Right atrium auricular region (tissue), 2 donors: ENCODE measurements at places on chromosomes 2 and 18. TPM values are rescaled to one million over a fixed set of nuclear protein-coding genes. Genes with fewer than 3 reads are reported as not detected.

Gene IFT172
- 18.2 TPM for total RNA-seq

DNA sequence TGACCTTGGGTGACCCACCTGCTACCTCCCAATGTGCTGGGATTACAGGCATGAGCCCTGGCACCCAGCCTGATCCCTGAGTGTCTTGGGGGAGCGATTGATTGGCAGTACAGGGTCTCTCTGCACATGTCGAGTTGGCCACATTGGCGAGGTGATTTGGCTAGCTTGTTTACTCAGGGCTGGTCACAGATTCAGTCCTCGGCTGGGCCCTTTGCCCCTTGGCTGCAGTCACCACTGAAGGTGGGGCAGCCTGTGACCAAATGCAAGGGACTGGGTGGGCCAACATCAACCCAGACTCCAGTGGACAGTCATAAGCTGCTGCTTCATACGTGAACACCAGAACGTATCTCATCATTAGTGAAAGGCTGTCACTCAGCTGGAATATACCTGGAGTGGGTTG, 114.9 kb downstream of the ZNF532 start:
- no peak overlapping the region for H3K4me3 ChIP-seq
- H3K27me3 ChIP-seq, result no peaks in the 10 kb centered on the region
- H3K36me3 ChIP-seq, result peaks cover 42% of the 10 kb centered on the region
- H3K4me1 ChIP-seq, result peaks cover 12% of the 10 kb centered on the region
- DNase-seq, result no peak
- H3K27ac ChIP-seq, result no peak overlapping the region

- H3K4me3 ChIP-seq, result no peak overlapping the region
- peaks cover 21% of the 10 kb centered on the region for H3K4me1 ChIP-seq
- H3K36me3 ChIP-seq, result no peaks in the 10 kb centered on the region
- H3K27ac ChIP-seq, result no peak overlapping the region
Observed at GRCh38 chr2:100202567-100202966, 60.2 kb upstream of the AFF3 start.

Gene DSC3
- total RNA-seq, result 3.1 TPM

GRCh38 chr2:226378753-226379705, 420.6 kb downstream of the IRS1 start:
- no peaks in the 10 kb centered on the region for H3K27me3 ChIP-seq
- H3K4me1 ChIP-seq, result no peaks in the 10 kb centered on the region
- H3K4me3 ChIP-seq, result no peak overlapping the region
- H3K27ac ChIP-seq, result no peak overlapping the region
- no peaks in the 10 kb centered on the region for H3K36me3 ChIP-seq

DNA sequence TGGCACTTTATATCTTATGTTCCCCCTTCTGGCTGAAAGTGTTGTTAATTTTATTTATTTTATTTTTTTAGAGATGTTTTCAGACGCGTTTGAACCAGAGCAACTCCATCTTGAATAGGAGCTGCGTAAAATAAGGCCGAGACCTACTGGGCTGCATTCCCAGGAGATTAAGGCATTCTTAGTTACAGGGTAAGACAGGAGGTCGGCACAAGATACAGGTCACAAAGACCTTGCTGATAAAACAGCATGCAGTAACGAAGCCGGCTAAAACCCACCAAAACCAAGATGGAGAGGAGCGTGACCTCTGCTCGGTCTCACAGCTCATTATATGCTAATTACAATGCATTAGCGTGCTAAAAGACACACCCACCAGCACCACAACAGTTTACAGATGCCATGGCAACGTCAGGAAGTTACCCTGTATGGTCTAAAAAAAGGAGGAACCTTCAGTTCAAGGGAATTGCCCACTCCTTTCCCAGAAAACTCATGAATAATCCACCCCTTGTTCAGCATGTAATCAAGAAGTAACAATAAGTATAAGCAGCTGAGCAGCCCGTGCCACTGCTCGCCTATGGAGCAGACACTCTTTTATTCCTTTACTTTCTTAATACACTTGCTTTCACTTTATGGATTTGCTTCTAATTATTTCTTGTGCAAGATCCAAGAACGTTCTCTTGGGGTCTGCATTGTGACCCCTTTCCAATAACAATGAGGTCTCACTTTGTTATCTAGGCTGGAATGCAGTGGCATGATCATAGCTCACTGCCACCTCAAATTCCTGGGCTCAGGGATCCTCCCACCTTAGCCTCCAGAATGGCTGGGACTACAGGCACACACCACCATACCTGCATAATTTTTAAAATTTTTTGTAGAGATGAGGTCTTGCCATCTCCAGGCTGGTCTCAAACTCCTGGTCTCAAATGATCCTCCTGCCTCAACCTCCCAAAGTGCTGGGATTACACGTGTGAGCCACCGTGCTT, 55.9 kb downstream of the CACNB4 start:
- no peak overlapping the region for H3K27ac ChIP-seq
- H3K27me3 ChIP-seq, result no peaks in the 10 kb centered on the region
- no peaks in the 10 kb centered on the region for H3K36me3 ChIP-seq
- H3K4me3 ChIP-seq, result no peak overlapping the region
- peaks cover 14% of the 10 kb centered on the region for H3K4me1 ChIP-seq

Gene CASP10
- 6.8 TPM for total RNA-seq

- no peaks in the 10 kb centered on the region for H3K27me3 ChIP-seq
- DNase-seq, result no peak
- no peak overlapping the region for H3K4me3 ChIP-seq
- no peaks in the 10 kb centered on the region for H3K36me3 ChIP-seq
- no peaks in the 10 kb centered on the region for H3K4me1 ChIP-seq
- no peak overlapping the region for H3K27ac ChIP-seq
Observed at GRCh38 chr2:106201661-106202060, 7.6 kb upstream of the UXS1 start.

Gene C2orf76
- total RNA-seq, result 8.1 TPM

- H3K27ac ChIP-seq, result no peak overlapping the region
- H3K27me3 ChIP-seq, result no peaks in the 10 kb centered on the region
- no peaks in the 10 kb centered on the region for H3K36me3 ChIP-seq
- no peaks in the 10 kb centered on the region for H3K4me1 ChIP-seq
Observed at GRCh38 chr2:46674488-46674887, 195.1 kb downstream of the TMEM247 start.

DNA sequence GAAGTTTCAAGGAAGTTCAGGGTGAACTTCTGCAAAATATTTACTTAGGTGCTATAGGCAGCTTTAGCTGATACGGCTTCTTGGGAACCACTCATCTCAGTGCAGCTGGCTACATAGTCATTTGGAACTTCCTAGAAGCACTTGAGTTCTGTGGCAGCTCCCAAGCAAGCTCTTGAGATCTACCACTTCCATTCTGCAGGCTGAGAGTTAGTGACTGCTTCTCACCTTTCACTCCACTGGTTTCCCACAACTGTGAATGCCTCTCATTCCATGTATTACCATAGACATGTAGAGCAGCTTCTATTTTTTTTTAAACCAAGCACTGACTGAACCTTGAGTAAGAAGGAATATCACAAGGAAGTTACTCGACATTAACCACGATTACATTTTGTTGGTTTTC, 994.1 kb upstream of the ACVR2A start:
- H3K36me3 ChIP-seq, result no peaks in the 10 kb centered on the region
- H3K27ac ChIP-seq, result no peak overlapping the region
- H3K4me3 ChIP-seq, result no peak overlapping the region
- H3K4me1 ChIP-seq, result no peaks in the 10 kb centered on the region
- no peak for DNase-seq

- H3K4me1 ChIP-seq, result no peaks in the 10 kb centered on the region
- no peak for DNase-seq
- no peak overlapping the region for H3K27ac ChIP-seq
- H3K27me3 ChIP-seq, result no peaks in the 10 kb centered on the region
- no peaks in the 10 kb centered on the region for H3K36me3 ChIP-seq
Observed at GRCh38 chr2:220188031-220188430, 560.6 kb downstream of the SLC4A3 start.

Gene ACTR1B
- 40.8 TPM for total RNA-seq

GRCh38 chr2:196155575-196155974, 15.8 kb downstream of the STK17B start:
- H3K27ac ChIP-seq, result no peak overlapping the region
- no peak for DNase-seq
- no peaks in the 10 kb centered on the region for H3K36me3 ChIP-seq
- no peaks in the 10 kb centered on the region for H3K27me3 ChIP-seq

DNA sequence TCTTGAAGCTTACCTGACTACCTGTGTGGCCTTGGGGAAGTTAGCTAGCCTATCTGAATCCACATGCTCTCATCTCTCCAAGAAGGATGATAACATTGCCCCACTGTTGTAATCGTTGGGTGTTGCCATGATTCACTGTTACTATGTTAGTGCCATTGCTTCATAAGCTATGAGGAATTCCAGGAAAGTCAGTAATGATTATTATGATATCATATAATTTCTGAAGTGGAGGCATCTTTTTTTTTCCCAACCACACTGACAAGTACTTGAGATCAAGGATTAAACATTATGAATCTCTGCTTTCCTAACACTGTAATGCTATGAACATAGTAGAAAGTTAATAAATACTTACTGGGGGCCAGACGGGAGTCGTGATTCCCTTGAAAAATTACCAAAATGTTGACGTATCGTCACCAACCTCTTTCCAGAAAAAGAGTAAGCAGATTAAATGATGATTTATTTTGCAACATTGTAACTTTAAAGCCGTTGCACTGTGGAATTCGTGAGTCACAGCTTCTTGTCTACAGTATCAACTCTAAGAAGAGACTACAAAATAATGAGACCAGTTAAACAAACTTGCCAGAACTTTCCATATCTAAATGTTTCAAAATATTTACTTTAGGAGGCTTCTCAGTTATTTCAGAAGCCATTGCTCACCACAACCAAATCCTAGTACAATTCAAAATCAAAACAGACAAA, 459.9 kb downstream of the PIK3C3 start:
- DNase-seq, result peak; percentile 66
- H3K4me1 ChIP-seq, result no peaks in the 10 kb centered on the region
- H3K27ac ChIP-seq, result peak overlapping the region; percentile 26
- no peaks in the 10 kb centered on the region for H3K36me3 ChIP-seq
- H3K27me3 ChIP-seq, result no peaks in the 10 kb centered on the region
- H3K4me3 ChIP-seq, result no peak overlapping the region

Gene CD8A
- total RNA-seq, result 0.52 TPM

Gene TEX44
- total RNA-seq, result not detected

- peaks cover 13% of the 10 kb centered on the region for H3K36me3 ChIP-seq
- no peaks in the 10 kb centered on the region for H3K27me3 ChIP-seq
- peak; percentile 81 for DNase-seq
- H3K4me3 ChIP-seq, result no peak overlapping the region
Observed at GRCh38 chr2:219452361-219453317, 18.0 kb downstream of the SPEG start.

Gene NLRC4
- 0.15 TPM for total RNA-seq

GRCh38 chr2:36266536-36267121, 88.9 kb upstream of the CRIM1 start:
- DNase-seq, result no peak
- no peak overlapping the region for H3K4me3 ChIP-seq

Gene VSNL1
- 30.2 TPM for total RNA-seq

- no peaks in the 10 kb centered on the region for H3K4me1 ChIP-seq
- DNase-seq, result no peak
- no peak overlapping the region for H3K4me3 ChIP-seq
- no peaks in the 10 kb centered on the region for H3K27me3 ChIP-seq
- H3K27ac ChIP-seq, result no peak overlapping the region
Observed at GRCh38 chr2:63013438-63013837, 37.2 kb upstream of the OTX1 start.

- H3K4me1 ChIP-seq, result peaks cover 31% of the 10 kb centered on the region
- no peak overlapping the region for H3K4me3 ChIP-seq
- H3K27ac ChIP-seq, result peak overlapping the region; percentile 61
- no peaks in the 10 kb centered on the region for H3K27me3 ChIP-seq
- DNase-seq, result no peak
- H3K36me3 ChIP-seq, result no peaks in the 10 kb centered on the region
Observed at GRCh38 chr2:36780231-36780839, 83.8 kb downstream of the VIT start.
